Glomerular endothelial cell (primary cell): ENCODE measurements at places on chromosomes 2 and 18. TPM values are rescaled to one million over a fixed set of nuclear protein-coding genes. Genes with fewer than 3 reads are reported as not detected.

DNA sequence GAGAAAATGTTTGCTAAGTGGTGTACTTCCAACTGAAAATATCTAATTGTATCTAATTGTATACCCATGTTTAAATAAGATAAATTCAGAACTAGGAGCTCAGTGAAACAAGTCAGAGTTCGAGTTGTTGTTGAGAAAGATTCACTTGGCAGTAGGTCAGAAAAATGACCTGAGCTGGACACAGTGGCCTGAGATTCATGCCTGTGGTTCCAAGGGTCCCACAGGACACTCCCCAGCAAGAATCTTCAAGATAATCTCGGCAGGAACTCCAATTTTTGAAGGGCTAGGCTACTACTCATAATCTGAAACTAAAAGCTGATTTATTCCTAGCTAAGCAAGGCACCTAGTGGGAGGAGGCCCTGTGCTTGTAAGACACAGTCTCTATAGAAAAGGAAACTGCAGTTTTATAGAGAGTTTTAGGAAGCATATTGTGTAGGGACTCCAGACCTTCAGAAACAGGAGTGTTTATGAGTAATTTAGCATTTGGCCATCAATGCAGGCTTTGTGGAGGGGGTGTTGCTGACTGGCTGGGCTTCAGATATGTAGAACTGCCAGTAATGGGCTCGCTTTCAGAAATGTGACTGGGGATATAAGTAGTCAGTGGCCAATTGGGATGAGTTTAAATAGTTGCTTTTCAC is 43.2 kb downstream of the SP140 start:
- no peak for DNase-seq

DNA sequence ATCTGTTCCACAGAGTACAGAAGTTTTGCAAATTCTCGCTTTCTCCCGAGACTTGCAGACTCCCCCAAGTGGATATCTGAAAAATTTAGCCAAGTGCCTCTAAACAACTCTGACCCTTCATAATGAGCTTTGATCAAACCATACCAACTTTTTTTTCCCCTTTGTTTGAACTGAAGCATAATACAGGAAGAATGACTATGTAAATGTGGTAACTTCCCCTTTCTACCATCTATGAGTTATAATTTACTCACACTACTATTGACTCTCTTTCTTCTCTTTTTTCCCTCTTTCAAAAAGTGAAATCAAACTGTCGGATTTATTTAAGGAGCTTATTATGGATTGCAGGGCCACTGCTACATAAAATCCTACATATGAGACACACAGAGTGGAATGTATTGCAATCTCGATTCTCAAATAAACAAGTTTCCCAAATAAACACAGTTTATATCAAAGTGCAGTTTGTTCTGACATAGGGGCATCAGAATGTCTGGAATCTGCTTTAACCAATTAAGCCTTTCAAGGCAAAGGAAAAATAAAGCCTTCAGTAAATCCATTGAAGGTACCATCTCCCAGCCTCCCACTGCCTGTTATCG is 1.4 kb upstream of the ZNF804A start:
- peak; percentile 51 for DNase-seq

DNA sequence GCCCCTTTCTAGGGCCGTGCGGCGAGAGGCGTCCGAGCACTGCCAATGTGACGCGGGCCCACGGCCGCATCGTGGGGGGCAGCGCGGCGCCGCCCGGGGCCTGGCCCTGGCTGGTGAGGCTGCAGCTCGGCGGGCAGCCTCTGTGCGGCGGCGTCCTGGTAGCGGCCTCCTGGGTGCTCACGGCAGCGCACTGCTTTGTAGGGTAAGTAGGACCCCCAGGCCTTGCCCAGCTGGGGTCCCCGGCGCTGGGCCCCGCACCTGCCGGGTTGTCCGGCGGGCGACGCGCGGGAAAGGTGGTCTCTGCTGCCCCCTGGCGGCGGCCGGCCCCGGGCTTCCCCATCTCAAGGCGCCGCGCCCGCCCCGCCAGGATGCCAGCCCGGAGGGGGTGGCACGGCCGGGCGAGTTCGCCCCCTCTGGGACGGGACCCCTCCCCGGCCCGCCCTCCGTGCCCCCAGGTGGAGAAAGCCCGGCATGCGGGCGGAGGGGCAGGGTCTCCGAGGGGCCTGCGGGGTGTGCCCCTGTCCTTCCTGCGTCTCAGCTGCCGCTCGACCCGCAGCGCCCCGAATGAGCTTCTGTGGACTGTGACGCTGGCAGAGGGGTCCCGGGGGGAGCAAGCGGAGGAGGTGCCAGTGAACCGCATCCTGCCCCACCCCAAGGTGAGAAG is 1.9 kb downstream of the PRSS56 start:
- no peak for DNase-seq

DNA sequence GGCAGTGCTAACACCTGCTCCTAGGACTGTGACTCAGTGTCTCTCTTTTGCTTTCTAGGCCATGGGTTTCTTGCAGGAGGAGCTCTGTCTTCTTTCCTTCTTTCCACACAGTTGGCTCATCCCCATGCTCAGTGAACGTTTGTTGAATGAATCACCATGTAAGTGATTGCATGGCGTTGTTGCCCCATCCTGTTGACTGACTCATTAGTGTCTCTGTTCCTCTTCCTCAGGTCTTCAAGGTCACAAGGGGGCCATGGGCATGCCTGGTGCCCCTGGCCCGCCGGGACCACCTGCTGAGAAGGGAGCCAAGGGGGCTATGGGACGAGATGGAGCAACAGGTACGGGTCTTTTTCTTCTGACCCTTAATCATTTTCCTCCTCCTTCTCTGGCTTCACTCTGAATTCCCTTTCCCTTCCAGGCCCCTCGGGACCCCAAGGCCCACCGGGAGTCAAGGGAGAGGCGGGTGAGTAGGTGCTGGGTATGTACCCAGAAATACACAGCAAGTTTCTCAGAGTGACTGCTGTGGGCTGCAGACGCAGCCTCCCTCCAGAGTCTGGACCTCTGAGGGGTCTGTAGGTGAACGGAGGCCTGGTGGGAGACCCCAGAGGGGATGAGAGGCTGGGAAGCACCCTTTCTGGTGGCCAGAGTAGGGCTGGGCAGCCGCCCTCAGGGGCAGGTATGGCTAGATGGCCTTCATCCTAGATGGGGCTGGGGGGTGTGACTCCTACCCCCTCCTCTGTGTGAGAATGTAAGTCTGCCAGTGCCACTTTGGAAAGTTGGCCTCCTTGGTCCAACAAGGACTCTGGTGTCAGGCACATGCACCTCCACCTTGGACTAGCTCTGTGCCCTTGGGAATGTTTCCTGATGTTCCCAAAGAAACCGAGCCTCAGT is 32.4 kb downstream of the MARCO start:
- no peak for DNase-seq

DNA sequence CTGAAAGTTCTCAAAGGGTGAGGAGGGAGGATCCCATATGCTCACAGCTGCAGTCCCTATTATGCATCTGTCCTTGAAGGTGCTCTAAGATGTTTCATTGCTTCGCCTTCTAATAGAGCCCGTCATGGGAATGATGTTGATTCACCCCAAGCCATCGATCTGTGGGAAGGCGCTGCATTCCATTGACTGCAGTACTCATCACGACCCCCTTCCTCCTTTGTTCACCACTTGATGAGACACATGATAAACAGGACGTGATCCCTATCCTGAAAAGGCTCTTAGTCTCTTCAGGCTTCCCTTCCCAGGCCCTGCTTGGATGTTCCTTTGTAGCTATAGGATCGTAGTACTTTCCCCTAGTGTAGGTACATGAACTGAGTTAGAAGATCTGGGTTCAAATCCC is 181.8 kb downstream of the AGPS start:
- no peak for DNase-seq

DNA sequence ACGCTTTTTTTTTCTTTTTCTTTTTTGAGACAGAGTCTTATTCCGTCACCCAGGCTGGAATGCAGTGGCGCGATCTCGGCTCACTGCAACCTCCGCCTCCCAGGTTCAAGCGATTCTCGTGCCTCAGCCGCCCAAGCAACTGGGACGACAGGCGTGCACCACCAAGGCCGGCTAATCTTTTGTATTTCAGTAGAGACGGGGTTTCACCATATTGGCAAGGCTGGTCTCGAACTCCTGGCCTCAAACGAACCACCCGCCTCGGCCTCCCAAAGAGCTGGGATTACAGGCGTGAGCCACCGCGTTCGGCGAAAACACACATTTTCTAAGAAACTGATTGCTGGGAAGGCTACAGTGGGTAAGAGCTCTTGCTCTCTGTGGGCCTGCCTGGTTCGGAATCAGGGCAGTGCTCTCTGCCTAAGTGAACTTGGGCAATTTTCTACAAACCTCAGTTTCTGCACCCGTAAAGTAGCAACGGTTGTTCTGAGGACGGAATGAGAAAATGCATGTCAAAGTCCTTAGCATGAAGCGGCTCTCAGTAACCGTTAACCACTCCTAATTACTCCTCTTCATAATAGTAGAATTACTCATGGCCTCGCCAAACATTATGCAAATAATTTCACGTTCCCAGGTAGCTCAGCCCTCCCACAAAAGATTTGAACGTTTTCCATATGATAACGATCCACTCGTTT is 1.0 kb upstream of the PMAIP1 start:
- DNase-seq: no peak

DNA sequence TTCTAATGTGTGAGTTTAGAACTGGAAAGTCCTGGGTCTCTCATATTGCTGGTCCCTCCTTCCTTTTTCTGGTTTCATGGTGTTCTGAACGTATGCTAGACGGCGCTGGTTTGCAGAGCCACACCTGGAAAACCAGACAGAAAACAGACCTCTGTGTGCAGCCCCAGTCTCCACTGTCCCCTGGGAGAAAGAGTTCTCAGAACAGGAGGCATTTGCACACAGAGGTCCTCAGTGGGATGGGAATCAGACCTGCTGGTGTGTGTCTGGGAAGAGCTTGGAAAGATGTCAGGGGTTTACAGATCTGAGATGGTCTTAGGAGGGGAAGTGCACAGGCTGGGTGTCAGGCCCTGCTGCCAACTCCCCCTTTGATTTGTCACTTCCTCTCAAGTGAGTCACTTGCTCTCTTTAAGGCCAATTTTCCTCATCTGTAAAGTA is 14.9 kb upstream of the MBP start:
- DNase-seq: no peak

- no peak for DNase-seq
Measured at GRCh38 chr2:119311371-119311770, 55.3 kb downstream of the C2orf76 start.

DNA sequence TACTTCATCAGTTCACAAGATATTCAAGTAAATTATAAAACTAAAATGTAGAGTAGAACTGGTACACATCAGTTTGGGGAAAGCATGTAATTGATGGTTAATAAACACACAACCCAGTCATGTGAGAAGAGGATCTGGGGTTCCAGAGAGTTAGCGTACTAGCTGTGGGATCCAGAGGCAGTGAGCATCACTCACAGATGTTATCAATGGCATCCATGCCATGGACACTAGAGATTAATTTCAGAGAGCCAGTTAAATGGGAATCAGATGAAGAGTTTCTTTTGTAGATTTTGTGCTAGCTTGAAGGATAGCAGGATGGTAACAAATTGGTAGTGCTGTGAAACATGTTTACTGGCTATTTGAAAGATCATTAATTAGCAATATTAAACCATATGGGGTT is 21.8 kb upstream of the CCDC68 start:
- DNase-seq: no peak

DNA sequence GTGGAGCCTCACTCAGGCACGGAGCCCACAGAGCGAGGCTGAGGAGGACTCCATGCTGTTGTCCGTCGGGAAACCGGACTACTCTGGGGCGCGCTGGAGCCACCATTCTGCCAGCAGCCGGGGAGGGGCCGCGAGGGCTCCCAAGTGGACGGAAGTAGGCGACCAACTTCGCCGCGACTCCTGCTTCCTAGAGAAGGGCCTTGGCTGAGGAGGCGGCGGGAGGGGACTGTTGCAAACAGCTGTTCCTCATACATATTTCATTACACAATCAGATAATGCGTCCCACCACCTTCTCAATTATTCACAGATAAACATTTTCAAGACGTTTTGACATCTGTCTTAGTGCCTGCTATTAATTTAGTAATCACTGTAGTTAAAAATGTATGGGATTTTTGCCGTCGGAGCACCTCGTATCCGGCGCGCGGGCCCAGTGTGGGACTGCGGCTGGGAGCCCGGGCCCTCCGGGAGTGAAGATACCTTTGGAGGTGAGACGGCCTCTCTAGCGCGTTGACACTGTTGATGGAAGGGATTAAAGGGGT is 11.7 kb upstream of the SIX3 start:
- DNase-seq: no peak

DNA sequence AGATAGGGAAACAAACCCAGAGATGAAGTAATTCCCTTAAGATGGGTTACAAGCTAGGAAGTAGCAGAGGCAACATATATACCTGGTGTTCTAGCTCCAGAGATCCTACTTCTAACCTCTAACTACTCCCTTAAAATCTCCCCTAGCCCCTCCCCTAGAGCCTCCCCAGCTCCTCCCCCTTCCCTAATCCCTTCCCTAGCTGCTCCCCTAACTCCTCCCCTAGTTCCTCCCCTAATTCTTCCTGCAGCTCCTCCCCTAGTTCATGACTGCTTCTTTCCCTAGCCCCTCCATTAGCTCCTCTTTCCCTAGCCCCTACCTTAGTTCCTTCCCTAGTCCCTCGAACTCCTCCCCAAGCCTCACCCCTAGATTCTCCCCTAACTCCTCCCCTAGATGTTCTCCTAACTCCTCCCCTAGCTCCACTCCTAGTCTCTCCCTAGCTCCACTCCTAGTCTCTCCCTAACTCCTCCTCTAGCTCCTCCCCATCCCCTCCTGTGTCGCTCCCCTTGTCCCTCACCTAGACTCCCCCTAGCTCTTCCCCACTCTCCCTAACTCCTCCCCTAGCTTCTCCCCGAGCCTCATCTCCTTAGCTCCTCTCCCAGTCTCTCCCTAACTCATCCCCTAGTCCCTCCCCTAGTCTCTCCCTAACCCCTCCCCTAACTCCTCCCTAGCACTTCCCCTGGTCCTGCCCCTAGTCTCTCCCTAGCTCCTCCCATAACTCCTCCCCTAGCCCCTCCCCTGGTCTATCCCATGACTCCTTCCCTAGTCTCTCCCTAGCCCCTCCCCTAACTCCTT is 108.9 kb downstream of the CD226 start:
- DNase-seq: no peak

Gene CFAP221
- 1.1 and 3.1 TPM in 2 replicates for total RNA-seq

Gene LYPD6B
- total RNA-seq: 0.53 and 1.3 TPM in 2 replicates

Gene SERPINB13
- total RNA-seq: not detected in 2 replicates

Gene THSD7B
- total RNA-seq: not detected in 2 replicates

Gene CD226
- total RNA-seq: under 0.01 TPM in 1 of 2 replicates, not detected in the other

Gene CTLA4
- not detected in 2 replicates for total RNA-seq
